ENCODE measurements at places on chromosomes 7 and 10.

DNA sequence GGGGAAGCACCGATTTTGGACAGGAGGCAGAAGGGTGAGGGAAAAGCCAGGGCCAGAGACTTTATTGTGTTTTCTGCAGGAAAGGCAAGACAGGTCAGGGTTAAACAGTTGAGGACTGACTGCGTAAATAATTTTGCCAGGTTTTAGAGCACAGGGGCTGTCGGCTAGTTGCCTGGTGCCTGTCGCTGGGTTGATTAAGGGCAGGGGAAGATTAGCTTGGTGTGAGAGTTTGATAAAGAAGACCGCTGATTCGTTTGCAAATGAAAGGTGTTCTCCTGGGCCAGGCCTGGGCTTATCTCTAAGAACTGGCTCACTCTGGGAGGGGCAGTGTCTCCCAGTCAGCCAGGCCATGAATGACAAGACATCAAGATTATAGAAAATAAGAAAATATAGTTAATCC, 75.6 kb downstream of the SLC37A3 start:
- DNase-seq, result no peak

- no peak for DNase-seq
Observed at GRCh38 chr10:32153931-32154330, 97.7 kb upstream of the KIF5B start.

GRCh38 chr7:2719007-2719406, 31.0 kb downstream of the AMZ1 start:
- no peak for DNase-seq

DNA sequence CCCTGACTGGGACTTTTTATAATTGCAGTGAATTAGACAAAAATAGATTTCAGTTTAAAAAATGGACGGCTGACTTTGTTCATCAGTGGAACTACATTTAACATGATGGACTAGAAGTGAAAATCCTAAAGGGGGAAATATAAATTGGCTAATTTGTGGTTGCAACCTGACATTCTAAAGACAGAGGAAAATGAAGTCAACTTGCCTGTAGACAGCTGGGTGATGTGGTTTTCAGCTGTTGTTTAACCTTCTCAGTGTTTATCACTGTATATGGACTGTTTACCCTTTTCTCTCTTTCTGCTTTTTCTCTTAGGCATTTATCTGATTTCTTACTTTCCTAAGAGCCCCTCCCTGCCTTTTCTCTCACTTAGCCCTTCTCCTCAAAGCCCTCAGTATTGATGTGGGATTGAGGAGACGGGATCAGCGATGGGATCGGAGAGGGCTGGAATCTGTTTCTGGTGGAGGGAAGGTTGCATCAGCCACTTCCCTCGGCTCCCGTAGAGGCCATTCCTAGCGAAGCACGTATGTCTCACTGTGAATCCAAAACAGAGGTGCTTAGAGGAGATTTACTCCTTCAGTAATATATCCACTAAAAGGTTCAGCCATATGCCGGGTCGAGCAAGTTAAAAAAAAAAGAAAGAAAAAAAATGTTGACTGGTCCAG, 109.0 kb upstream of the KLF6 start:
- DNase-seq, result no peak

GRCh38 chr10:107164992-107165391, 486 bp upstream of the SORCS1 start:
- DNase-seq, result no peak

DNA sequence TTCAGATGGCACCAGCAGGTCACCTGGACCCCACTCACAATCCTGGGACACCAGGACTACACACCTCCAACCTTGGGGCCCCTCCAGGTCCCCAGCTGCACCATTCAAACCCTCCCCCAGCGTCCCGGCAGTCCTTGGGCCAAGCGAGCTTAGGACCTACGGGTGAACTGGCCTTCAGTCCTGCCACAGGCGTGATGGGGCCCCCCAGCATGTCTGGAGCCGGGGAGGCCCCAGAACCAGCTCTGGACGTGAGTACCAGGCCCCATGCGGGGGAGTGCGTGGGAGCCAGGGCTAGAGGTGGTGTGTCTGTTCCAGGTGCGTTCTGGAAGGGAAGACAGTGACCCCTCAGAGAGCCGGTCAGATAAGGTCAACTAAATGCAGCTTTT, 17.8 kb downstream of the ZMIZ2 start:
- DNase-seq, result no peak

DNA sequence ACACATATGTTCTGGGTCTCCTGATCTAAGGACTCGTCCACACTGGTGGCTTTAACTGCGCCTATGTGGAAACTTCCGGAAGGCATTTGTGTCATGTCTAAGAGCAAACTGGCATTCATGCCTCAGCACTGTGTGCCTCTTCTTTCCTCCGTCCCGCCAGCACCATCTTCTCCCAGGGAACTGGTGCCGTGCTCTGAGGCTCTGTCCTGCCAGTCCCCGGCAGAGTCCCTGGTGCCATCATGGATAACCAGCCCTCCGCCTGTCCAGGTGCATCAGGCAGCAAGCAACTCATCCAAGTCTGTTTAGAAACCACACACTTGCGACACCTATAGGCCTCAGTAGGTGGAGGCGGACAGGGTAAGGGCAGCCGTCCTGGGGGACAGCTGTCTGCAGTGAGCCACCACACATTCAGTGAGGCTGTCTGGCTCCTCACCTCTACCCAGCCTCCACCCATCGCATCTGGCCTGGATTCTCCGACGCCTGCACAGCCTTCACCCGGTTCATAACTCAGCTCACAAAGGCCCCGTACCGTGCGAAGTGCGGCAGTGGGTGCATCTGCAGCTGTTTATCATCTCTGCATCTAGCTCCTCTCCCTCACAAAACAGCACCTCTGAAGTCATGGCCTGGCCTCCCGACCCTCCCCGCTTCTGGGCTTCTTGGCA, 162.7 kb downstream of the DIP2C start:
- DNase-seq, result no peak

- no peak for DNase-seq
Observed at GRCh38 chr7:67791918-67792317, 795.3 kb downstream of the TYW1 start.

GRCh38 chr7:114652041-114652440, 237.4 kb downstream of the FOXP2 start:
- DNase-seq, result no peak

GRCh38 chr7:11437994-11438393, 394.0 kb downstream of the THSD7A start:
- no peak for DNase-seq

DNA sequence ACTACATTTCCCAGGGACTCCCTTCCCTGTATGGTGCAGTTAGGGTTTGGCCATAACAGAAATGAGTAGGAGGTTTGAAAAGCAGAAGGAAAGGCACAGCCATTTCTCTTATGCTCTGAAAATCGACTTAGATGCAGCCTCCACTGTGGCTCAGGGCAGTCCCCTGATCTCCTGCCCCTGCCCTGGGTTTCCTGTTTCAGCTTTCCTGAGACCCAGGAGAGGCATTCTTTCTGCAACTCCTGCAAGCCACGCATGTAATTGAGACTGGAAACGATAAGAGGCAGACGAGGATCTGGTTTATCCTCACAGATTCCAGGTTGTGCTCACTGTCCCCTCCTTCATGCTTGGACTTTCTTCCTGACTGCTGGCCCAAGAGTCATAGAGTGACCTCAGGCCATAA, 461.2 kb upstream of the VSTM2A start:
- no peak for DNase-seq

- no peak for DNase-seq
Observed at GRCh38 chr7:20661884-20662283, 46.4 kb downstream of the ABCB5 start.

- no peak for DNase-seq
Observed at GRCh38 chr10:26869528-26869927, 8.8 kb upstream of the ABI1 start.

GRCh38 chr10:12372846-12373245, 23.5 kb downstream of the CAMK1D start:
- no peak for DNase-seq

All from caudate nucleus (tissue), 63 donors.